A172 (cell line): ENCODE measurements at places on chromosomes 1 and 21. TPM values are rescaled to one million over a fixed set of nuclear protein-coding genes. Genes with fewer than 3 reads are reported as not detected.

The TNFRSF1B gene
- total RNA-seq, result not detected in 2 replicates

The HSPB7 gene
- not detected in 2 replicates for total RNA-seq

The COL8A2 gene
- total RNA-seq, result 0.62 and 0.72 TPM in 2 replicates

The MEGF6 gene
- 21.7 and 22.4 TPM in 2 replicates for total RNA-seq

The HORMAD1 gene
- not detected in 2 replicates for total RNA-seq

The RUNX1 gene
- total RNA-seq, result 38.2 and 48.1 TPM in 2 replicates

The ENAH gene
- total RNA-seq, result 129 and 155 TPM in 2 replicates

The CFHR4 gene
- total RNA-seq, result not detected in 2 replicates

The CAMK1G gene
- total RNA-seq, result not detected in 2 replicates

The CHIA gene
- total RNA-seq, result not detected in 2 replicates
